GM23338 (cell line): ENCODE measurements at places on chromosomes 16 and 17. TPM values are rescaled to one million over a fixed set of nuclear protein-coding genes. Genes with fewer than 3 reads are reported as not detected.

ITGAD gene
- polyA plus RNA-seq: not detected in 2 replicates

GNGT2 gene
- 0.56 and 1.5 TPM in 2 replicates for polyA plus RNA-seq

GUCY2D gene
- polyA plus RNA-seq: 0.08 and 0.96 TPM in 2 replicates

TBC1D3E gene
- not detected in 2 replicates for polyA plus RNA-seq

CLDN7 gene
- polyA plus RNA-seq: 46.1 and 50.7 TPM in 2 replicates

ZNF469 gene
- polyA plus RNA-seq: 0.23 and 0.26 TPM in 2 replicates

PIK3R6 gene
- polyA plus RNA-seq: 0.11 and 0.14 TPM in 2 replicates

CHST4 gene
- 4.3 and 5.5 TPM in 2 replicates for polyA plus RNA-seq

EMP2 gene
- 34.2 and 40.1 TPM in 2 replicates for polyA plus RNA-seq

OTOA gene
- 0.16 TPM in 1 of 2 replicates, not detected in the other for polyA plus RNA-seq

GRIN2A gene
- 0.89 and 0.92 TPM in 2 replicates for polyA plus RNA-seq

KRTAP9-9 gene
- polyA plus RNA-seq: not detected in 2 replicates

ICAM2 gene
- 0.57 and 0.86 TPM in 2 replicates for polyA plus RNA-seq

DNAI2 gene
- 0.21 TPM in 1 of 2 replicates, not detected in the other for polyA plus RNA-seq

CDC6 gene
- 40.6 and 46.2 TPM in 2 replicates for polyA plus RNA-seq

TTLL6 gene
- 3.5 and 4.7 TPM in 2 replicates for polyA plus RNA-seq

NPIPB8 gene
- not detected in 2 replicates for polyA plus RNA-seq

TBC1D3H gene
- not detected in 2 replicates for polyA plus RNA-seq

PRSS8 gene
- polyA plus RNA-seq: 59.2 and 65.3 TPM in 2 replicates

CA5A gene
- not detected in 2 replicates for polyA plus RNA-seq

KRTAP4-5 gene
- polyA plus RNA-seq: not detected in 2 replicates

C17orf75 gene
- polyA plus RNA-seq: 43.3 and 50.1 TPM in 2 replicates

EVPLL gene
- polyA plus RNA-seq: 0.18 and 0.56 TPM in 2 replicates

KCNG4 gene
- polyA plus RNA-seq: not detected in 2 replicates

SRCIN1 gene
- polyA plus RNA-seq: 0.87 TPM in 2 replicates

MT4 gene
- polyA plus RNA-seq: not detected in 2 replicates

GPR139 gene
- 0.31 and 0.66 TPM in 2 replicates for polyA plus RNA-seq

NR1D1 gene
- polyA plus RNA-seq: 3.1 and 3.3 TPM in 2 replicates

CLUH gene
- 23.5 and 24.2 TPM in 2 replicates for polyA plus RNA-seq

EPX gene
- polyA plus RNA-seq: not detected in 2 replicates

PRSS33 gene
- polyA plus RNA-seq: 0.24 TPM in 2 replicates

ZNF597 gene
- polyA plus RNA-seq: 0.87 and 1.2 TPM in 2 replicates

PDILT gene
- polyA plus RNA-seq: not detected in 2 replicates

SCNN1G gene
- polyA plus RNA-seq: 0.97 and 1.1 TPM in 2 replicates

P3H4 gene
- 16.0 and 17.0 TPM in 2 replicates for polyA plus RNA-seq
